ENCODE measurements at places on chromosomes 12 and 14. TPM values are rescaled to one million over a fixed set of nuclear protein-coding genes. Genes with fewer than 3 reads are reported as not detected.

DNA sequence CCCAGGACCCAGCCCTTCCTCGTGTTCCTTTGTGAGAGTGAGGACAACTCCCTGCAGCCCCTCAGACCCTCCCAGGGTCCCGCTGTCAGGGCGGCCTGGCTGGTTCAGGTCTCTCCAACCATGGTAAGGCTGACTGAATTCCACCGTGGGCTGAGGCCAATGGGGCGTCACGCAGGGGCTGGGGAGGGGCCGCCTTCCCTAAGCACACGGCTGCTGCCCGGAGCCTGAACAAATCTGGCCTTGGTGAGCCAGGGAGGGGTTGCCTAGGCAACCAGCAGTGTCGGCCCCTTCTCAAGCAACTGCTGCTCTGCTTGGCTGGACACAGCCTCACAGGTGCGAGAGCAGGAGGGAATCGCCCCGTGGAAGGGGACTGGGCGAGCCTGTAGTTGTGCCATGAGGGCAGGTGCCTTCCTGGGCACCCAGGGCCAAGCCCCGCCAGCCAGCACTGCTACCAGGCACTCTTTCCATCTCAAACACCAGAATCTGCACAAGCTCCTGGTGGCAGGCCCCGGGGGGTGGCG is 37.0 kb upstream of the GALNT9 start:
- no peak for DNase-seq

Gene PIANP
- not detected for total RNA-seq

GRCh38 chr14:102629011-102629444 is 36.6 kb downstream of the RCOR1 start:
- no peak for DNase-seq

Gene NPAS3
- total RNA-seq: not detected

DNA sequence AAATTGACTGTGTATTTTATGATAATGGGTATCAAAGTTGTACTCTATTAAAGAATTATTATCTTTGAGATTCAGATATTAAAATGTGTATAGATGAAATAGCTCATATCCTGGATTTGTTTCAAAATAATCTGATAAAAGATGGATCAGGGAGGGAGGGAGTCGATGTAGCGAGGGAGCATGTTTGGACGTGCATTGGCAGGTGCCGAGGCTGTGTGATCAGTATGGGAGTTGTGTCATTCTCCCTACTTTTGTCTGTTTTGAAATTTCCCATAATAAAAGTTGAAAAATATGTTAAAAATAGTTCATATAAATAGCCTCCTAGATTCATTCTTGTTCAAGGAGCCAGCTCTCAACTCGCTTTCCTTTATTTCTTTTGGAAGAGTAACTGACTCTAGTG is 171.6 kb upstream of the HIF1A start:
- DNase-seq: no peak

GRCh38 chr12:104049903-104050356 is at the start of gene GLT8D2:
Gene GLT8D2, minus strand, starts transcription at chr12:104050187. Its CDS starts 30,539 bp downstream, at chr12:104019648.
- peak; percentile 30 for DNase-seq

Gene CCNK
- total RNA-seq: 16.8 TPM

Gene MBIP
- 9.7 TPM for total RNA-seq

Gene BEST3
- total RNA-seq: not detected

GRCh38 chr14:100503251-100503650 is 84.0 kb downstream of the BEGAIN start:
- no peak for DNase-seq

Gene NGDN
- 15.9 TPM for total RNA-seq

Gene PDZRN4
- total RNA-seq: 0.12 TPM

Gene DEGS2
- total RNA-seq: 0.51 TPM
